Esophagus muscularis mucosa (tissue), 4 donors: ENCODE measurements at places on chromosomes 5 and 9. TPM values are rescaled to one million over a fixed set of nuclear protein-coding genes. Genes with fewer than 3 reads are reported as not detected.

DNA sequence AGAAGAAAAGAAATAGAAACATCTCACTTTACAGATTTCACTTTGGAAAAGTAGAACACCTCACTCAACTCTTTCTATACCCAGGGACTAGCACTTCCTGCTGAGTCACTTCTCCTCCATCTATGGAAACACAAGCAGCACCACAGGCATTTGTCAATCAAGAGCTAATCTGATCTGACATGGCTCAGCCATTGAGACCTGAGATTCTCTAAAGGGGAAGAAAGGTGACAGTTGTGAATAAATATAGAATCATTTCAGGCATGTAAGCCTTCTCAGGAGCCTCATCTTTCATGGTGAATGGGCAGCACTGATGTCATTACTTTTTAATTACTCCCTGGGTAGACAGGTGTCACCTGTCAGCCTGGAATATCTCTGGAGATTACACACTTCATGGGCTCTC lies 559.8 kb downstream of the HINT1 start:
- no peaks in the 10 kb centered on the region for H3K36me3 ChIP-seq
- H3K27me3 ChIP-seq, result no peaks in the 10 kb centered on the region
- H3K27ac ChIP-seq, result no peak overlapping the region
- no peaks in the 10 kb centered on the region for H3K4me1 ChIP-seq

- H3K27ac ChIP-seq, result no peak overlapping the region
- H3K36me3 ChIP-seq, result peaks cover 73% of the 10 kb centered on the region
- H3K4me1 ChIP-seq, result no peaks in the 10 kb centered on the region
- no peaks in the 10 kb centered on the region for H3K27me3 ChIP-seq
- no peak for DNase-seq
Observed at GRCh38 chr9:120832807-120833206, 9.9 kb downstream of the PSMD5 start.

GRCh38 chr9:107439991-107440456 lies 49.5 kb downstream of the KLF4 start:
- H3K27me3 ChIP-seq, result no peaks in the 10 kb centered on the region
- no peak overlapping the region for H3K27ac ChIP-seq
- no peaks in the 10 kb centered on the region for H3K36me3 ChIP-seq
- H3K4me1 ChIP-seq, result no peaks in the 10 kb centered on the region
- no peak for DNase-seq
- H3K4me3 ChIP-seq, result no peak overlapping the region

Gene IL7R
- 4.2 TPM for total RNA-seq

DNA sequence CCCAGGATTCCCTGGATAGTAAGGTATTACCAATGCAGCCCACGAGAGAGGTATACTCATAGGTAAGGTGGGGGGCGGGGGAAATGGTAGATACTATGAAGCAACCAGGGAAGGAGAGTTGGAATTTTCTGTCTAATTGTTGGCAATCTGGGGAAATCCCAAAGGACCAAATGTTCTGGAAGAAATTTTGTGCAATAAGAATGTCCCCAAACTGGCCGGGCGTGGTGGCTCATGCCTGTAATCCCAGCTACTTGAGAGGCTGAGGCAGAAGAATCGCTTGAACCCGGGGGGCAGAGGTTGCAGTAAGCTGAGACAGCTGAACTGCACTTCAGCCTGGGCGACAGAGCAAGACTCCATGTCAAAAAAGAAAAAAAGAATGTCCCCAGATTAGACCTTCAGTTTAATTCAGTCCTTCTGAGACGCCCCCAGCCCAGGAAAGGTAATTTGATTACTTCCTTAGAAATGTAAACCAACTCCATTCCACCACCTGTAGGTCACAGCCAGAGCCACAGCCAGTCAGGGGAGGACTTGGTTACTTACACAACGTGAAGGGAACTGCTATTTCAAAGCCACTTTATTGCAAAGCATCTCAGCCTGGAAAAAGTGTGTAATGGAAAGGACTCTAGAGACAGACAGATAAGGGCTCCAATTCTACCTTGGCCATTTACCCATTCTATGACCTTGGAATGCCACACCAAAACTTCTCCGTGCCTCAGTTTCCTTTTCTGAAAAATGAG lies 50.0 kb upstream of the KLF4 start:
- no peak for DNase-seq
- H3K4me1 ChIP-seq, result peaks cover 8% of the 10 kb centered on the region
- no peaks in the 10 kb centered on the region for H3K36me3 ChIP-seq
- no peak overlapping the region for H3K27ac ChIP-seq

Gene PRLR
- total RNA-seq, result 0.66 TPM

Gene ZNF462
- total RNA-seq, result 34.5 TPM

- no peak for DNase-seq
- H3K27ac ChIP-seq, result no peak overlapping the region
- H3K27me3 ChIP-seq, result no peaks in the 10 kb centered on the region
Observed at GRCh38 chr5:116750631-116751580, 176.3 kb upstream of the SEMA6A start.

Gene CLPTM1L
- total RNA-seq, result 126 TPM

Gene CMYA5
- 5.1 TPM for total RNA-seq

DNA sequence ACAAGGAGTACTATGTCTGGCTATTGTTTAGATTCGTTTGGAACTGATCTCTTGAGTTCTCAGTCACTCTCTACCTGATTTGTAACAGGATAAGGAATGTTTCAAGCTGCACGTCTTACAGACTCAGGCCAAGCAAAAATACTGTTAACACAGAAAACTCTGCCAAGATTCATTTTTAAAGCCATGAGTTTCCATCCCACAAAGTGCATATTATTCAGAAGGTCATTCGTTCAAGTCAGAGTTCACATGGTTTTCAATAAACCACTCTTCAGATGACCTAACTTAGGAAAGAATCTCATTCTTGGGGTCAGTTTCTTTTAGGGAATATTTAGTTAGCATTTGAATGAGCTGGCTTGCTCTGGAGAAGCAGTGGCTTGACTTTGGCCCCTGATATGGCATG lies 49.3 kb downstream of the F2R start:
- no peaks in the 10 kb centered on the region for H3K36me3 ChIP-seq
- no peak for DNase-seq

DNA sequence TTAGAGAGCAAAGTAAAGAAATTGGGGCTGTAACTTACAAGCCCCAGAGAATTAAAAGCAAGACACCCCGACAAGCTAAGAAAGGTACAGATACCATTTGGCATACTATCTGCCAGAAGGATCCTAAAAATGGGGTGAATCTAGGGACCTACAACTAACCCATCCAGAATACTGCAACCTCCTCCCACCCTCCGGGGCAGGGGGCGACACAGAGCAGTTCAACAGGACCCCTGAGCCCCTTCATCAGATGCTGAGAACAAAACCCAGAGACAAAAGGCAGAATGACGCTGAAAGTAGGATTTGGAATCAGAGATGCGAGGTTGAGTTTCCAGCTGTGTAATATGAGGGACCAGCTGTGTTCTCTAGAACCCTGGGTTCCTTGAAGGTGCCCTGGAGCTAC lies 71.2 kb downstream of the EPB41L4B start:
- peaks cover 9% of the 10 kb centered on the region for H3K4me1 ChIP-seq
- no peak overlapping the region for H3K27ac ChIP-seq
